HL-60 (cell line): ENCODE measurements at places on chromosomes 6 and 20.
A peak's percentile ranks its signal among the peaks of the same experiment; 100 is the strongest.

DNA sequence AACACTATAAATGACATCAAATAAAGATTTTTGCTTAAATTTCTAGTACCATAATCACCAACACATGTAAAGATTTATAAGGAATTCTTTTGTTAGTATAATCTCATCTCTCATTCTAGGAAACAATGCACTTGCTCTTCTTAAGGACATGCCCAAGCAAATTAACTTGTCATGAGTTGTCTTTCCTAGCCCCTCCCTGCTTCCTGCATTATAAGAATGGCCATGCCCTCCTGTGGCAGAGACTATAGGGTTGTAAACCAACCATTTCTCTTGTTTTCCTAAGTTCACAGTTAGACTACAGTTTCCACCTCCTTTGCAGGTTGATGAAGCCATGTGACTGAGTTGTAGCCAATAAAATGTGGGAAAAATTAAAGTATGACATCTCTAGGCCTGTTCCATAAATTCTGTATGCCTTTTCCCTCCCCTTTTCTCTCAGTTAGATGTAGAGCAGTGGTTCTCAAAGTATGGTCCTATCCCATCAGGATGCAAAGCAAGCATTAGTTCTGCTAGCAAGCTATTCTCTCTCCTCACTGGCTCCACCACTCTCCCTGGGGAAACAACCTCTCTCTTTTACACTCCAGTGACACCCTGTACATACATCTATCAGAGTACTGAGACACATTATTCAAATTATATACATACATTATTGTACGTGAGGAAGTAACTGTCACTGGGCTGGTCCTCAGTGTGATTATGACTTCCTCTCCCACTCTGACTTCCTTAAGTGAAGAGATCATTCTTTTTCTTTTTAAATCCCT lies 295.0 kb downstream of the PKHD1 start:
- DNase-seq, result no peak

- DNase-seq, result peak; percentile 51
Measured at GRCh38 chr20:478949-479429, 16.7 kb upstream of the TBC1D20 start.

- no peak for DNase-seq
Measured at GRCh38 chr6:131216246-131216645, 81.0 kb downstream of the AKAP7 start.

DNA sequence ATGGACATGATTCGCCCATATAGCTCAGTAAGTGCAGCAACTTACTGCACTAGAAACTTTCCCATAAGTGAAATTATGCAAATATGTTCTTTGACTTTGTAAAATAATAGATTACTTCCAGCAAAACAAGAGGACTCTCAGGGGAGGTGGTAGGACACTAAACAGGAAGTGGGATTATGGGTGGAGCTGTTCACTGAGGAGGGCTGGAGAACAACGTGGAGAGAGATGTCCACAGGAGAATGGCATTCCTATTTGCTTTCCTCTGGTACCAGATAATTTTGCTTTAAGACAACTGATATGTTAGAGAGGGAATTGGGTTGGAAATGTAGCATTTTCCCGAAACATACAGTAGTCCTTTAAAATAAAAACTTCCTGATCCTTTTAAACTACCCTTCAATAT lies 3.7 kb downstream of the TPD52L1 start:
- DNase-seq, result no peak

DNA sequence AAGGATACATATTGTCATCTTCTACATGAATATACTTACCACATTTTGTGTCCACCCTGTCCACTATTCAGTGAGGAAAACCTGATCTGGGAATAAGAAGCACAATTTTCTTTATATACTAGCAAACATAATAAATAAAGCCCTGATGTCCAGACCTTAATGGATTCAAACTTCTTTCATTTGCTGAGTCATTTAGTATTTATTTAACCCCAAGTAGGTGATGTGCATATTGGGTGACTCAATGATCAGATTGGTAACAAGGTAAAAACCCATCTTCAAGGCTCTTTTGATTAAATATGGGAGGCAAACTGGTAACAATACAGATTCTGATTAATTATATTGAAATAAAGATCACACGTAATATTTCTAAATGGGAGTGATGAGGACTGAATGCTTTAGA lies 1159.8 kb upstream of the EYS start:
- DNase-seq, result no peak

DNA sequence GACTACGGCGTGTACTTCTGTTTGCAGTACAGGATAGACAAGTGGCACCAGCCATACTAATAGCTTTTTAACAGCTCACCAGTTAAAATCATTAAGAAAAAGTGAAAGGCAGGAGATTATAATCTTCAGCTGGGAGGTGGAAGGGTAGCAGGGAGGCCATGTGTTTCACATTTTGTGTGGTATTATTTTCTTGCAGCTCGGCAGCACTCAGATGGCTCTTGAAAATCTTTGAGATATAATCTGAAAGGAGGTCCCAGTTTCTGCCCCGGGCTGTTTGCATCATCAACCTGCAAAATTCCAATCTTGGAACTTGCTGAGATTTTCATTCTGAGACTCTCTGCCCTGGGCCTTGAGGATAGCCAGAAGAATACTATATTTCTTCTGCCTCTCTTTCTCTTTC lies 87.5 kb upstream of the HDAC2 start:
- DNase-seq, result no peak

DNA sequence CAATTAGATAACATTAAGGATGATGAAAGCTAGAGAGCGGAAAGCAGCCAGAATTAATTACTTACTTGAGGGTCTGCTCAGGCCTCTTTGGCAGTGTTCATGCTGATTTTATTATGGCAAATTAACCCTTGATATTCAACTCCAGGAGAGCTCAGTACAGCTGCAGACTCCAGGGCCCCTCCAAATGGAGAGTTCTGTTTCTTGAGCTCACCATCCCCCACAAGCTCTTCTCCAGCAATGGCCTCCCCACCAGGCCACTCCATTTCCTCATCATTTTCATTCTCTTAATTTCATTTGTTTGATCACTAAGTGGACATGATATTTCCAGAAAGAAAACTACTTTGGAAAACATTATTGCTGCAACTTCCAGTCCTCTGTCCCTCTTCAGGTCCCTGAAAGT lies 513.3 kb upstream of the NOX3 start:
- no peak for DNase-seq

DNA sequence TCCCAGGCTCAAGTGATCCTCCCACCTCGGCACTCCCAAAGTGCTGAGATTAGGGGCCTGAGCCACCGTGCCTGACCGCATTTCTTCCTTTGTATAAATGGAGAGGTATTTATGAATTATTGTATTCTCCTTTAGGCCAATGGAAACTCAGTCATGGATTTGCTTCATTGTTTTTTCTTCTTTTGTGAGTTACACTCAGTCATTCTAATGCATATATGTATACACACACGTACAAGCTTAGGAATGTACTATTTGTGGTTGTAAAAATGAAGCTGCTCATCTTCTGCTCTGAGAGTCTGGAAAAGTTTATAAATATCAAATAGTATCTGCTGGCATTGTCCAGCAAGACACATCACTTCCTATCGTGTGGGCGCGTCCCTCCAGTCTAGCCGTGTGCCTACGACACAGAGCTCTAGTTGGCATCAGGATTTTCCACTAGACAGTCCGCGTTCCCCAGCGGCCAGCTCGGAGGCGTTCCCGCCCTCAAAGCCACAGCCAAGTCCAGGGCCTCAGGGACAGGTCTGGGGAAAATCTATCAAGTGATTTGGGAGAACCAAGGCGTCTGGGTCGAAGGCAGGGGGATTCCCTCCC lies 215.2 kb downstream of the NFATC2 start:
- DNase-seq, result no peak

DNA sequence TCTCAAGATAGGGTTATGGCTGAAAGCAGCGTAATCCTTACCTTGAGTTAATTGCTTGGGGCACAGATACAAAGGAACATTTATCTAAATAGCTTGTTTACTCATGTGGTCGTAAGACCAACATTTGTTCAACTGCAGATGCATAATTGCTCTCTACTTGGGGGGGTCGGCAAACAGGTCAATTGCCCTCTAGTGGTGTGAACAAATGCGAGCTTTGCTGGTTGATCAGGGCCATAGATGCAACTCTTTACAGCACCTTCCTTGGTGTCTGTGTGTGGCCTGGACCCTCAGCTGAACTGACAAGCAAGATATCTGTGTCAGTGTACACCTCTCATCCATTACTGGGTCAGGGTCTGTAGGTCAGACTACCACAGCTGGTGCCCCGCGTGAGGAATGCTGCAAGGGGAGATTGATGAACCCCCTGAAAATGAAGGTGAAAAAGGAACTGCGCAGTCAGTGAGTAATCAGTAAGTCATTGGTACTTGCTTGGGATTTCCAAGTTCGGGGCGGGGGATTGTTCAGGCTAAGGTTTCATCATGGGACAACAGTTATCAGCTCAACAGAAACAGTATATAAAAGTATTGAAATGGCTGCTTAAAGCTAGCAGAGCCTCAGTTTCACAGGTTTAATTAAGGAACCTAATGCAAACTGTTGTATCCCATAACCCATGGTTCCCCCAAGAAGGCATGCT lies 24.0 kb downstream of the HLA-DPA1 start:
- no peak for DNase-seq

- DNase-seq, result no peak
Measured at GRCh38 chr6:21885532-21886114, 292.1 kb downstream of the SOX4 start.

GRCh38 chr6:157961153-157961831 lies 20.4 kb upstream of the SYNJ2 start:
- no peak for DNase-seq

- no peak for DNase-seq
Measured at GRCh38 chr6:150866991-150867501, 1.5 kb downstream of the MTHFD1L start.

DNA sequence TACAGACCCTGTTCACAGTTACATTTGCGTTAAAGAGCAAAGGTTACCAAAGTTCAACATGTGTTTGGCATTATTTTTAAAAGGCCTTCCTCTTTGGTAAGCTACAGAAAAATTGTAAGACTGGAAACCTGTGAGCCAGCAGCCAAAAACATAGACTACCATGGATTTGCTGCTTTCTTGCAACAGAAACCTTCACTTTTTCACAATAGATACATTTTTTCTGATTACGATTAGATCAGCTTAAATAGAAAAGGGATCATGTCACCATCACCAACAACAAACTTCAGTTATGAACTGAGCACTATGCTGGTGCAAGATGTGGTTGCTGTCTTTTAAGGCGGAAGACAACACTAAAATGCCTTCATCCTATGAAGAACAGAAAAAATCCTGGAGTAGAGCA lies 112.3 kb upstream of the MARCKS start:
- no peak for DNase-seq

DNA sequence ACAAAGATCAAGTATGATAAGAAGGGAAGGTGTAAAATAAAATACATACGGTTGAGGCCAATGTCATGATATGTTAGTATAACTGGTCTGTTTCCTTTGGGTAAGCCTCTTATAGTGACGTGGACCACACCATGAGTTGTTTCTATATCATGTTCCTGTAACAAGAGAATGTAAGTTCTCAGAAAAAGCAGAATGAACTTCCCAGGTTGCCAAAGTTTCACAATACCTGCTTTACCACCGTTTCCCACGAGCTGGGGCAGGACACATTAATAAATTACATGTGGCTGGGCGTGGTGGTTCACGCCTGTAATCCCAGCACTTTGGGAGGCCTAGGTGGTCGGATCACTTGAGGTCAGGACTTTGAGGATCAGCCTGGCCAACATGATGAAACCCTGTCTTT lies 42.6 kb upstream of the SLA2 start:
- no peak for DNase-seq

- DNase-seq, result no peak
Measured at GRCh38 chr6:112833581-112834131, 486.5 kb downstream of the RFPL4B start.

DNA sequence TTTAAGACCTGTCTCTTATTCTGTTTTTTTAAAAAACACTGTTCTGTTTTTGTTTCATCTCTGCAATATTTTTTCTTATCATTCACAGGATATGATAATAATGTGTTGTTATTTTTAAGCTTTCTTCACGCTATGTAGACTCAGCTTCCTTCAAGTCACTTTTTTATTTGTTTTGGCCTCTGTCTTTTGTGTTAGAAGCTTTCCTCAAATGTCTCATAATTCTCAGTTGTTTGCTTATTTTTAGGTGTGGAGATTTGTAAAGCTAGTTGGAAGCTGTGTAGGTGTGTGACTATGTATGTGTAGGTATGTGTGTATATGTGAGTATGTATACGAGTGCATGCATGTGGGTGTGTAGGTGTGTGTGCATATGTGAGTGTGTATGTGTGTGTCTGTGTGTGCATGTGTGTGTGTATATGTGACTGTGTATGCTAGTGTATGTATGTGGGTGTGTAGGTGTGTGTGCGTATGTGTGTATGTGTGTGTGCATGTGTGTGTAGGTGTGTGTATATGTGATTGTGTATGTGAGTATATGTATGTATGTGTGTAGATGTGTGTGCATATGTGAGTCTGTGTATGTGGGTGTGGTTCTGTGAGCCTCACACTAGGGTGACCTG lies 16.3 kb upstream of the VEGFA start:
- no peak for DNase-seq

- DNase-seq, result peak; percentile 82
Measured at GRCh38 chr6:14121936-14122344, 4.4 kb downstream of the CD83 start.

DNA sequence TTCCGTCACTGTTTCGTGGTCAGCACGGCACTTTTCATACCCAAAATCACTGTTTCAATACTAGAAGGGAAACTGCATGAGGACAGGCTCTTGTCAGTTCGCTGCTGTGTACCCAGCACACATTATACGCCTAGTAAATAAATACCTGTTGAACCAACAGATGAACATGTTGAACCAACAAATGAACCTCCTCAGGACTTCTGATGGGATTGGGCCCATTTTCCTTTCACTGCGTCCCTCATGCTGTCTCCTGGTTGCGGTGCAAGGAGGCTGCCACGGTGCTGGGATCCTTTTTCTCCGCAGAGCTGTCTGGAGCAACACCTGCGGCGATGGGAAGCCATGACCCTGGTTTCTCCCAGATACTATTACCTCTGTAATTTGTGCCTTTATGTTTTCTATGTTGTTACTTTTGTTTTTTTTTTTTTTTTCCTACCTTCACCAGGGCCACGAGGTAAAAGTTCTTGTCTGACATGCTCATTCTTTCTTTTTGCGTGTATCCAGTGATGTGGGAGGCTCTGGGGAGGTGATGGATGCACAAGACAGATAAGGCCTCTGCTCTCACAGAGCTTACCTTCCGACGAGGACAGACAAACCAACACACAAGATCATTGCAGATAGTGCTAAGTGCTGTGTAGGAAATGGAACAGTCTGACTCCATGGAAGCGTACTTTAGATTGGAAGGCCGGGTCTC lies 1.1 kb downstream of the VAPB start:
- no peak for DNase-seq

GRCh38 chr6:138727182-138727581 lies 46.4 kb upstream of the CCDC28A start:
- DNase-seq, result no peak

- no peak for DNase-seq
Measured at GRCh38 chr6:170529839-170530469, 23.2 kb downstream of the PSMB1 start.

GRCh38 chr6:33768644-33769120 lies 20.2 kb downstream of the LEMD2 start:
- DNase-seq, result peak; percentile 69

GRCh38 chr6:56223995-56224394 lies 23.4 kb downstream of the COL21A1 start:
- DNase-seq, result no peak
